Stimulated activated CD4-positive, alpha-beta T cell treated with anti-CD3 and anti-CD28 coated beads, Interleukin-12 subunit alpha, Interleukin-12 subunit beta, amount 100 ng/mL, for 24 hours (primary cell): ENCODE measurements at places on chromosomes 6 and 20.

DNA sequence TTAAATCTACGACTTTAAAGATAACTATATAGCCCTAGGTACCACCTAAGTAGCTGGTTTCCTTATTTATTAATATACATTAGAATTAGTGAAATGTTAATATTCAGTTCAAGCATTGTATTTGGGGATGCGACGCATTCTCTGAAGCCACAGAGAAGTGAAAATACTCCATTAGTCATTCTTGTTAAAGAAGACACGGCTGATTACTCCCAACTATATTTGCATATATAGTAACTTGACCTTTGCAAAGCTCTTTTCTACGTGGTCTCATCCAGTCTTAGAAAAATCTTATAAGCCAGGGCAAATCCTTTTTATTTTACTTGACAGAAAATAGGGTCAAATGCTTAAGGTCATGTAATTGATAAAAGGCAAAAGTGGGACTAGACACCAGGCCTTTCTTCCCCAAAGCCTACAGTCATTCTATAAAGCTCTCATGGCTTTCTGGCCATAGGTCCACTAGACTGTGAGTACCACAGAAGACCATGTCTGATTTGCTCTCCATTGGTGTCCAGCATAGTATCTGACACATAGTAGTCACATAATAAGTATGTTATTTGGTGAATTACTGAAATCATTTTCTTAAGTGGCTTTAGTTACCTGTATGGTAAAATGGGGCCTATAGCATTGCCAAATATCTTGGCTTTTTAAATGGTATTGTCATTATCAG, 11.3 kb downstream of the ZHX3 start:
- no peak for DNase-seq

DNA sequence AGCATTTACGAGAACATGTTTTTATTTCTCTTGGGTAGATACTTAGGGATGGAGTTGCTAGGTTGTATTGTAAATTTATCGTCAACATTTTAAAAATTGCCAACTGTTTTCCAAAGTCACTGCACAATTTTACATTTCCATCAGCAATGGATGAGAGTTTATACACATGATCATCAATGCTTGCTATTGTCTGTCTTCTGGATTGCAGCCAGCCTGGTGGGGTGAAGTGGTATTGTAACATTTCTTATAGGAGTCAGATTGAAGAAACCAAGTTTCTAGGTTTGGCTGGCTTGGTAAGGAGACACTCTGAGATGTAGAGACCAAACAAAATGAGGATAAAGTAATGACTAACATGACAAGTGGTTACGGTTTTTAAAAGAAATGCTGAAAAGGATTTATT, 57.1 kb upstream of the HDDC2 start:
- DNase-seq, result no peak

- no peak for DNase-seq
Observed at GRCh38 chr6:78916411-78916810, 49.1 kb downstream of the IRAK1BP1 start.

DNA sequence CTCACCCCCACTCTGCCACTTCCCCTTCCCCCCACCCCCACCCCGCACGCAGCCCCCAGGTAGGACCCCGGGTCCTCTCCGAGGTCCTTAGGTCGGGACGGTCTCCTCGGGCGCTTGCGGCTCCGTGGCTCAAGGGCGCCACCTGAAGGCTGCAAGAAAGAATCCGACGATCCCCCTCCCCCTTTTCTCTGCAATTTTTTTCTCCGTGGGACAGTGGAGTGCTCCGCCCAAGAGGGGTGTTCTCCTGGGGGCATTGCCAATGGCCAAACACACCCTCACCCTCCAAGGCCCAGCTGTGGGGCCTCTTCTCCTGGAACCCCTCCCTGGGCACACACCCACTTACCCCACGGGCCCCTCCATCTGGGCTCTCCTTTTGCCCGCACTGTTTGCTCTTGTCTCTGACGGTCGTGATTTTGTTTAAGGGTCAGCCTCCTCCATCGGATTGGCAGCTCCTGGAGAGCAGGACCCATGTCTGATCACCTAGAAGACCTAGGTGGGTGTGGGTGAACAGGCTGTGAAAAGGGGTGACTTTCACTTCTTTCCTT, 1.1 kb upstream of the TMEM74B start:
- DNase-seq, result no peak

DNA sequence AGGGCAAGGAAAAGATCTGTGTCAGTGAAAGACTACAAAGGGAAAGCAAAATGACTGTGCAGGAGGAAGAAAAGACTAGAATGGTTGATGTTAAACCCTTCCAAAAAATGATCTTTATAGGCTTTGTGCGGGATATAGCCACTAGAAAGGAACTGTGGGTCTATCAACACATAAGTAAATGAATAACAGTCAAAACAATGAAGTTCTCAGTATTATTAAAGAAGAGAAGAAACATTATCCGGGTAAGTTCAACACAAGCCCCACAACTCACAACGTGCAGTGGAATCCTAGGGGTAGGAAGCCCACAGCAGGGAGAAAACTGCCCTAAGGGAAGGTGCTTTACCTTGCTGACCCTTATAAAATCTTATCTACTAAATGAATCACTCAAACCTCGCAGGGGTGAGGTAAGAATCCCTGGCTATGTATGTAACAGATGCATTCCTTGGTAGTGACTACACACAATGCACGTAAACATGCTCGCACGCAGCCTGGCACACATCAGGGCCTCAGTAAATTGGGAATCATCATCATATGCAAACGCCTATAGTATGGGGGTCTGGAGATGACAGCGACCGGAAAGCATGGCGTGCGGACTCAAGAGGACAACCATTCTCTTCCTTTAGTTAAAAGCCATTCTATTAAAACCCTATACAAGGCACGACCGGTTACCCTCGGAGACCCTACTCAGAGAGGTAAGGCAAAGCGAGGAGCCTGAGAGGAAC, 11.3 kb downstream of the TFAP2A start:
- DNase-seq, result no peak

GRCh38 chr20:19074828-19075516, 137.5 kb upstream of the SLC24A3 start:
- DNase-seq, result no peak

- DNase-seq, result no peak
Observed at GRCh38 chr6:35161776-35162607, 20.9 kb upstream of the TCP11 start.

GRCh38 chr6:152893187-152893586, 89.7 kb downstream of the FBXO5 start:
- DNase-seq, result no peak

DNA sequence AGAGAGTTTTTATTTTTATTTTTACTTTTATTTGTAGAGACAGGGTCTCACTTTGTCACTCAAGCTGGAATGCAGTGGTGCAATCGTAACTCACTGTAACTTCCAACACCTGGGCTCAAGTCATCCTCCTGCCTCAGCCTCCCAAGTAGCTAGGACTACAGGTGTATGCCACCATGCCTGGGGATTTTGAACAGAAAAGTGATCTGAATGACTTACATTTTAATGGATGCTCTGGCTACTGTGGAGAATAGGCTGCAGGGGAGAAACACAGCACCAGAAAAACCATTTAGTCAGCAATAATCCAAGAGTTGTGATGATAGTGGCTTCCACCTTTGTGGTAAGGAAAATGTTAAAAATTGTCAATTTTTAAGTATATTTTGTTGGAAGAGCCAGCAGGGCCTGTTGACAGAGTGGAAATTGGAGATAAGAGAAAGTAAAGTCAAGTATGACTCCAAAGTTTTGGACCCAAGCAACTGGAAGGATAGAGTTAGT, 106.0 kb upstream of the LOC128125822 start:
- DNase-seq, result no peak

DNA sequence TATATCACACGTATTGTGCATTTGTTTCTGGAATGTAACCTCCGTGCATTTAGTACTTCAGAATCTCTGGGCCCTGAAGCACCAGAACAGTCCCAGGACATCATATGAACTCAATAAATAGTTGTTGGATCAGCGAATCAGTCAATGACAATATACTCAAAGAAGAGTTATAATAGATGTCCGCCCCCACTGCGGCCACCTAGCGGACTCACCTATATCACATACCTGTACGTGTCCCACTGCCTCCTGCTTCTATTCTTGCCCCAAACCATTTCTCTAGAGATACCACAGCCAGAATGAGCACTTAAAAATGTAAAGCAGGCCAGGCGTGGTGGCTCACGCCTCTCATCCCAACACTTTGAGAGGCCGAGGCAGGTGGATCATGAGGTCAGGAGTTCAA, 73.9 kb downstream of the DCDC2 start:
- DNase-seq, result no peak

DNA sequence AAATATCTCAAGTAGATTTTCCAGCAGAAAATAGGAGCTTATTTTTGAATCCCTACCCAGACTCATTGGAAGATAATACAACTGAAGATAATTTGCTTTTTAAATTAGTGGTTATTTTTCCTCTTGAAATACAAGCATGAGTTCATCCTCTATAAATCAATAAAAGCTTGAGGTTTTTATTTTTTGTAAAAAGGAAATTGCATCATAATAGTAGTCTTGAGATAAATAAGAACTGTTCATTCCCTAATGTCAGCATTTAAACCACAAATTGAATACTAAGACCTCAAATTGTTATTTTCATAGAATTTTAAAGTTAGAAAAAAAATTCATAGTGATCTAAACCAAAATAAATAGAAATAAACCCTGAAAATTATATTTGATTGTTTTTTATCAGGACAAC, 719.1 kb downstream of the CD109 start:
- no peak for DNase-seq

GRCh38 chr6:110404607-110405006, 10.8 kb downstream of the DDO start:
- DNase-seq, result no peak

GRCh38 chr20:43946659-43947315, 32.1 kb downstream of the TOX2 start:
- no peak for DNase-seq

DNA sequence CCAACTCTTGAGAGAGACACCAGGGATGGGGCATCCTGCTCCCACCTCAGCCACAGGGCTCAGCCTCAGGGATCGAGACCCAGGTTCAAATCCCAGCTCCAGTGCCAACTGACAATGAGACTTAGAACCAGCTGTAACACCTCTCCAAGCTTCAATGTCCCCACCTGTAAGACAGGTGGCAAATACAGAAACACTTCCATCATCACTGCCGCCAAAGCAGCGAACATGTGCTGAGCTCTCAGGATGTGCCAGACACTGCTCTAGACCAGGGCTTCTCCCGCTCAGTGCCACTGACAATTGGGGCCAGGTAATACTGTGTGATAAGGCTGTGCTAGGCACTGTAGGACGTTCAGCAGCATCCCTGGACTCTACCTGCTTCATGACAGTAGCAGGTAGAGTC, 22.1 kb downstream of the PREX1 start:
- no peak for DNase-seq

DNA sequence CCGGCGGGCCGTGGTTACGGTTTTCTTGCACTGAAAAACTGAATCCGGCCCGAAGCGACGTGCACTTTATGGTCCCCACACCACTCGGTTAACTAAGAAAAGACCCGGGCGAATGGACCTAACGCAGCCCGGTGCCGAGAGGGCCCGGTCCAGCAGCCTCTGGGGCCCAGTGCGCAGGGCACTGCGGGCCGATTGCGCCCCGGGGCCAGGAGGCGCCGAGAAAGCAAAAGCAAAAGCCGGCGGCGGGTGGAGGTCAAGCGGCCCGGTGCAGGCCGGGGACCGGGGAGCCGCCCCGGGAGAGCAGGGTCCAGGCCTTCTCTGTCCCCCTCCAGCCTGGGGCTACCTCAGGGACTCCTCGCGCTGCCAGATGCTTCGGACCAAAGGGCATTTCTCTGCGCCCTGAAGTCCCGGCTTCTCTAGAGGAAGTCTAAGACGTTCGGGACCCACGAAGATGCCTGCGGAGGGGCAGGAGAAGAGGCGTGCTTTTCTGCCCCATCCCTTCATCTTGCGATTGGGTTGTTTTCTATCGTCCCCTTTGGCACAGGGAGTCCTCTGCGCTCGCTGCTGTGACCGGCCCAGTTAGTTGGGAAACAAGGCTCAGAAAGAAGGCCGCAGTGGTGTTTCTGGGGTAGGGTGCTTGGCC, 4.4 kb downstream of the FOXF2 start:
- no peak for DNase-seq
